Activated naive CD4-positive, alpha-beta T cell treated with anti-CD3 and anti-CD28 coated beads, Interleukin-2, amount 10 ng/mL, durations not matched to agents 5 hours and 36 hours (primary cell): ENCODE measurements at places on chromosomes 2 and 18. TPM values are rescaled to one million over a fixed set of nuclear protein-coding genes. Genes with fewer than 3 reads are reported as not detected.

Gene WNT10A
- total RNA-seq = 0.10 TPM

Gene MEIS1
- not detected for total RNA-seq

Gene IL36RN
- not detected for total RNA-seq

Gene HES6
- total RNA-seq = 5.7 TPM

Gene SRD5A2
- total RNA-seq = not detected

Gene ABCG5
- total RNA-seq = not detected

Gene GPR45
- not detected for total RNA-seq
